ENCODE measurements at places on chromosomes 3 and 15.
A peak's percentile ranks its signal among the peaks of the same experiment; 100 is the strongest.

DNA sequence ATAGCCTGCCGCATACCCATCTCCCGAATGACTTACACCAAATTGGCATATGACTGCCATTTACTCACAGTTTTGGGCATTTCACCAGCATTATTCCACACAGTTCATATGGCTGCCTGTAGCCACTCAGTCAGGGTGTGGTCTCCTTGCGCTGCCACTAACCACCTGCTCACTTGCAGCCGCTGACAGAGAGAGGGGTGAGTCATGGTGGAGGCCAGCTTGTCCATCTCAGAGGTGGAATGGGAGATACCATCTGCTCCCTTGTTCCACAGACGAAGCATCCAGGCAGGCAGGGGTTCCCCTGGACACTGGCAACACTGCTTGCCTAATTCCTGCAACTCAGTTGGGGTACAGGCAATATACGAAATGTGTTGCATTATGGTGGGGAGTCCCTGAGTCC is 15.6 kb downstream of the CCRL2 start:
- peak; percentile 8 for DNase-seq

DNA sequence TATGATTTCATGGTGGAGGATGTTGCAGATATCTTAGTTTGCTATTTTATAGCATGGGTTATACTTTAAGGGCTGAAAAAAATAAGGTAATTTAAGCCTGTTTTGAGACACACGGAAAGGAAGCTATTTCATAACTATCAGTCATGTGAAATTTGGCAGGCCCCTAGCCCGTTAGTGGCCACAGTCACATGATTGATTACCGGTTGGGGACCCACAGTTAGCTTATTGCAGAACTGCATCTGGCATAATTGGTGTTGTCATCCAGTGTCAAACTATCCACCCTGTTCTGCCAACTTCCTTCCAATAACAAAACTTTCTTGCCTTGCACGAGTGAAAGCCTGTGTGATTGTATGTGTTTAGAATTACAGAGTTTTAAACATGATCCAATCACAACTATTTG is 35.2 kb downstream of the FNDC3B start:
- no peak for DNase-seq

- DNase-seq: no peak
Measured at GRCh38 chr3:10930666-10931040, 61.9 kb upstream of the SLC6A1 start.

DNA sequence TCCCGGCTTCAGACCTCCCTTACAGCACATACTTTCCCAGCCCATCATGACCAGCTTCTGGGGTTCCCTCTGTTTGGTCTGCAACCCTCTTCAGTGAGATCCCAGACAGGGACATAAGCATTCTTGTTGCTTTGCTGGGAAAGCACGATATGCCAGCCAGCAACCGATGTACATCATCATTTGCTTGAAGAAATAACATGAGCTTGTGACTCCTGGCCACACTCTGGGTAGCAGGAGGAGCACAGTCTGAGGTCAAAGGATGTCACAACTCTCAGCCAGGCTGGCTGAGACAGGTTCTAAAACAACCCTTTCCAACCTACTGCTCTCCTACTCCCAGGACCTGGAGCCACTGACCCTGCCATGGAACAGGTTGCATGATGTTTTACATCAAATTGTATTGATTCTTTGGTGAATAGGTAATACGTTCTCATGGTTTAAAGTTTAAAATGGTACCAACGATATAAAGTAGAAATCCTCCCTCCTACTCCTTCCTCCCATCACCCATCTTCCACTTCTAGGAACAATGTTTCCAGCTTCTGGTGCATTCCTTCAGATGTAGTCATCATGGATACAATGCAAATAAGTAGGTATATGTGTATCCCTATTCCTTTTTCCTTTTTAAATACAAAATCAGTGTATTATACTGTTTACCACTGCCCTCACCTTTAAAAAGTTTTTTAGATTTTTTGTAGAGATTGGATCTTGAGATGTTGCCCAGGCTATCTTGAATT is 190.3 kb downstream of the OPA1 start:
- no peak for DNase-seq

DNA sequence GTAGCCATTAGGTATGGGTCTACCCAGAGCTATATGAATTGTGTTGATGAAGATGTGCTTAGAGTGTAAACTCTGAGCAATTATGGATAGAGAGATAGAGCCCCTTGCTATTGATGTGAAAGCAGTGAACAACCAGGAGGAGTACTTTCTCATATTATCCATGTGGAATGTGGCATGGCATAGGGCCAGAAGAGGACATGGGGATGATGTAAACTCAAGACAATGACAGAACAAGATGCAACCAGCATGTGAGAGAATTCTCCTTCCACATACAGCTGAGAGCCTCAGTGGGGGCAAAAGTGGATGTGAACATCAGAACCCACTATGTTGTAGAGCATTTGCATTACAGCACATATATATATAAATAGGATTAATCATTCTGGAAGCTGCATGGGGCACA is 36.4 kb upstream of the BNC1 start:
- no peak for DNase-seq

- DNase-seq: no peak
Measured at GRCh38 chr3:158950178-158950901, 148.5 kb downstream of the MFSD1 start.

DNA sequence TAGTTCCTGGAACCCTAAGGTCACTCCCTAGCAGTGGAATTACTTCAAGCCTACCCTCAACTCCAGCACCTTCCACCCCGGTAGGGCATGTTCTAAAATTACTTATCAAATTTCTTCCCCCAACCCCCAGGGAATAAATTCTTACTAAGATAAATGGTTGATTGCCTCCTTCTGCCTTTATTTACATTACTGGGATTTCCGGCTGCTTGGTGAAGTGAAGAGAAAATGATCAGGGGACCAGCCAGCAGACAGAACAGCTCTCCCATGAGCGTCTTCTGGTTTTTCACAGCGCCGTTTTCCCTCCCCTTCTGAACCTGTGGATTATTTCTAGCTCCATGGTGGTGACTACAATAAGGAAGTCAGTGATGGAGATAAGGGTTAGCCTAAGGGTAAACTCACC is 521.5 kb upstream of the PPP2R3A start:
- no peak for DNase-seq

- no peak for DNase-seq
Measured at GRCh38 chr3:149947231-149947630, 23.5 kb downstream of the PFN2 start.

GRCh38 chr15:95715116-95715903 is 615.2 kb upstream of the NR2F2 start:
- DNase-seq: no peak

DNA sequence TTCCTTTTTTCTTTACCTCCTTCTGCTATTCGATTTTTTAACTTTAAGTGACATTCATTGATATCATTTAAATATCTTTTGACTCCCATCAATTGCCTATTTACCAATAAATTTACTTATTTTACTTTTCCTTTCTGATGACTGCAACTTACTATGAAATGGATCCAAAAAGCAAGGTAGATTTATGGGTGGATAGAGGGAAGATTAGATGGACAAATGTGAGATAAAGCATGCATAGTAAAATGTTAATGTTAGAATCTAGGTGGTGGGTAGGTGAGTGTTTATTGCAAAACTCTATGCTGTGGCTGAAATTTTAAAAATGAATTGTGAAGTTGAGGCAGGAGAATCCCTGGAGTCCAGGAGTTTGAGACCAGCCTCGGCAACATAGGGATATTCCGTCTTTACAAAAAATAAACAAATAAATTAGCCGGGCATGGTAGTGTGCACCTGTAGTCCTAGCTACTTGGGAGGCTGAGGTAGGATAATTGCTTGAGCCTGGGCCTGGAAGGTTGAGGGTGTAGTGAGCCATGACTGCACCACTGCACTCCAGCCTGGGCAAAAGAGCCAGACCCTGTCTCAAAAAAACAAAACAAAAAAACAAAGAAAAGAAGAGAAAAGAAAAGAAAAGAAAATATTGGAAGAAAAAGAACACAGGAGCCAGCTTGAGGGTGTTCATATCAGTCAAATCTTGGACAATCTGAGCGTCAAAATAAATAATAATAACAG is 6.1 kb upstream of the PDCD6IP start:
- no peak for DNase-seq

DNA sequence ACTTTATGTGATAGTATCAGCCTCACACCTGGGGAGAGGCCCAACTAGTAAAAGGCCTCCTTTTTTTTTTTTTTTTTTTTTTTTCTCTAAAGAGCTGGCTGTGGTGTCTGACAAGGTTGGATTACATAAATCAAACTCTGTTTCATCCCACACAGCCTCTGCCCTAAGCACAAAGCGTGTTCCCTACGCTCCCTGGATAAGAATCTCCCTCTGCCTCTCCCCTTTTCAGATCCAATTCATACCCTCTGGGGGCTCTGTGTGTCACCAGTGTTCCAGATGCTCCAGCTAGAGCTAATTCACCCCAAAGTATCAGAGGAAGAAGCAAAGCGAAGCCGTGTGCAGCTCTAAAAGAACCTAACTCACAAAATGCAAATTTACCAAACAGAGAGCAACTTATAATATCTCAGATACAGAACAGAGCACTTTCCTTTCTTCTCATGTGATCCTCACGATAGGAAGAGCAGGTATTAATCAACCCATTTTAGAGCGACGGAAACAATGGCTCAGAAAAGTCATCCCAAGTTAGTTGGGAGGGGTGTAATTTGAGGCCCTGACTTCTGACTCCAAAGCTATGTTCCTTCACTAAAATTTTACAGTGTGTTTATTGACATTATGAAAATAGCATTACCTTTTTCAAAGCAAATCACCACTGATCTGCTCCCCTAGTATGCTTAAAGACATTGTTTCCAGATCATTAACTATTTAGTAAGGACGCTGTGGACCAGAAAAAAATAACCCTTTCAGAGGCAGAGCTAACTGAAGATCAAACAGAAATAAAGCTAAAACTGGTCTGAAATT is 12.4 kb downstream of the BMF start:
- DNase-seq: no peak

DNA sequence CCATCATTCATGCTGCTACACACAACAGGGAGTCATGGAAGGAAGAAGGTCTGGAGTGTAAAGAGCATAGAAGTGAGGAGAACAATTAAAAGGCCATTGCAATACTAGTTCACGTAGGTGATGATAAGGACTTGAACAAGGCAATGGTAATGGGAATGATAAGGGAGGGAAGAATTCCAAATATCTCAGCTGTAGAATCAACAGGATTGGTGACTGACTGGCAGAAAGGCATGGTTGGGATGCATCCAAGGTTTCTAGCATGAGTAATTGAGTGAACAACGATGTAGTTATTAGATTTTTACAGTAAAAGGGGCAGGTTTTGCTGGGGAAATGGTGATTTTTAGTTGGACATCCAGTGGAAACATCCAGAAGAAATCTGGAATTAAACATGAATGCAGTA is 2.4 kb upstream of the SEC62 start:
- DNase-seq: no peak

DNA sequence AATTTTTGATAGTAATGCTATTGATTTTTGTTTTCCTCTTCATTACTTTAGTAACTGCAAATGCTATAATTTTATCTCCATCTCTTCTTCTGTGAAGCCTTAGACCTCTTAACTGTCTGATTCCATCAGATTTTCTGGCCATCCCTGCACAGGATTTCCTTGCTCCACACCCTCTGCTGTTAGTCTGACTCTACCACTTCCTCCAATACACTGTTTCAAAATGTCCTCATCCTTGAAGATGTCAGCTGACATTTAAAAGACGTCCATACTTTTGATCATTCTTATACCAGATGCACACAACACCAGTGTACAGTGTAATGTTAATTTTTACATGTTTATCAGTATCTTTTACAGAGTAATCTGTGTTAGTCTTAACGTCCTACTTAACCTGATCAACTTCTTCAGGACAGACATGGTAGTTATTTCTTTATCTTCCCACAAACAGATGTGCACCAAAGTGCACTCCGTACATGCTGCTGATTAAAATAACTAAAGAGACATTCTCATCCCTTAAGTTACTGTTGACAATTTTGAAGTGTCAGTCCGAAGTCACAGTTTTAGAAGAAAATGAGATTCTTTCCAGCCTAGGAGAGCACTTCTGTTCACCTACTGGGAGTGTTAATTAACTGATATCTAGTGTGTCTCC is 102.4 kb upstream of the RASGRP1 start:
- DNase-seq: no peak

DNA sequence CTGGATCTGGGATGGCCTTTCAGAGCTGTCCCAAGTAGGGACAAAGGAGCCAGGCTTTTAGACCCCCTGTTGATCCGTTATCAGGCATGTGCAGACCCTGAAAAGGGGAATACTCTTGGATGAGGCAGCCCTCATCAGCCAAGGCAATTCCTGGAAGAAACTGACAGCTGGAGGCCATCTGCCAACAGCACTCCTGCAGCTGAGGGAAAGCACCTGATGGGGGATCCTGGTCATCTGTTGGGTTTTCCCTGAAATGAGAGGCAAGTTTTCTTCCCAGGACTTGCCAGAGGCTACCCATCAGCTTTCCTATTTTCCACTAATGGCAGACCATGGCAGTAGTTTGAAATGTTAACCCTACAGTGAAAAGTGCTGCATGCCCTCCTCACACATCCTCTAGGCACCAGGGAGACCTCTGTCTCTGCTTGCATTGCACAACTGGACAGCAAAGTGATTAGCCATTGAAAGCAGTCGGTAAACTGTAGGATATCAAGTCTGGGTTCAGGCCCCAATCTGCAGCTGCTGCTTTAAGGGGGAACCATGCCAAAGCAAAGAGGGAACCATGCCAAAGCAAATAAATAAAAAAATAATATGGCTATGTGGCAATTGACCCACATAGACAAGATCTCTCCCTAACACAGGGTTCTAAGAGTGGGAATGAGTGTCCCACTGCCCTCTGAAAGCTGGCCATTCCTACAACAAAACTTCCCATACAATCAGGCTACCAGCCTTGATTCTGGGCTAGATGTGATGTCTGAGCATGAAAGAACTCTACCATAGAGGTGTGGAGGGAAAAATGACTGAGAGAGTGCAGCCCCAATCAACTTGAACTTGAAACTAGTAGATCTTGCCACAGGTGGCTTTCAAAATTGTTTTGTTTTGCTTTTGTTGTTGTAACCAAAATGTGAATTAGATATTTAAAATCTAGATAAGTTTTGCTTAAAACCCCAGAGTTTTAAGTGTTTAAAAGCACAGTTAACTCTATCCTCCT is 232.0 kb upstream of the STT3B start:
- no peak for DNase-seq

- peak; percentile 7 for DNase-seq
Measured at GRCh38 chr15:56491110-56491722, 26.3 kb upstream of the MNS1 start.

- DNase-seq: no peak
Measured at GRCh38 chr3:27877061-27878013, 155.2 kb upstream of the EOMES start.

GRCh38 chr3:120111898-120112297 is 17.7 kb upstream of the GSK3B start:
- DNase-seq: no peak

DNA sequence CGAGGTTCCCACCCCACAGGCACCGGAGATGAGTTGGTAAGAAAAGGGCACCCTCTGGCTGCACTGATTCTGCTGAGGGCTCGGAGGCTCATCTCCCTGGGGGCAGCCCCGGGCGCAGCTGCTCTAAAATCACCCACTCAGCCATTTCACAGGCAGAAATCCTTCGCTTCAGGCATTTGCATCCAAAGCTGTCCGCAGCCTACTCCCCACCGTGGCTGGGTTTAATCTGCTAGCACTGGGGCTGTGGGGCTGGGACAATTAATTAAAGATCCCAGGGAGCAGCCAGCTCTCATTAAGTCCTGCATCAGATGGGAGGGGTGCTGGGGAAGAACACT is 104.3 kb upstream of the PRR20G start:
- no peak for DNase-seq

GRCh38 chr15:68994149-68994548 is 20.3 kb upstream of the NOX5 start:
- no peak for DNase-seq

Measured in NCI-H510A (cell line).